Gastroesophageal sphincter (tissue), 4 donors: ENCODE measurements at places on chromosomes 4 and X. TPM values are rescaled to one million over a fixed set of nuclear protein-coding genes. Genes with fewer than 3 reads are reported as not detected.

- ATAC-seq, result no peak
Measured at GRCh38 chrX:129932821-129933321, 26.9 kb downstream of the UTP14A start.

- ATAC-seq, result no peak
Measured at GRCh38 chrX:124736553-124737270, 390.3 kb downstream of the SH2D1A start.

REELD1 gene
- not detected for total RNA-seq

GRCh38 chr4:78922207-78922606 lies 17.0 kb downstream of the PAQR3 start:
- ATAC-seq, result no peak

SSX1 gene
- total RNA-seq, result not detected

- ATAC-seq, result no peak
Measured at GRCh38 chr4:94463771-94464170, 12.0 kb downstream of the PDLIM5 start.

GRCh38 chr4:7653510-7654369 lies 219.0 kb upstream of the PSAPL1 start:
- ATAC-seq, result no peak

DNA sequence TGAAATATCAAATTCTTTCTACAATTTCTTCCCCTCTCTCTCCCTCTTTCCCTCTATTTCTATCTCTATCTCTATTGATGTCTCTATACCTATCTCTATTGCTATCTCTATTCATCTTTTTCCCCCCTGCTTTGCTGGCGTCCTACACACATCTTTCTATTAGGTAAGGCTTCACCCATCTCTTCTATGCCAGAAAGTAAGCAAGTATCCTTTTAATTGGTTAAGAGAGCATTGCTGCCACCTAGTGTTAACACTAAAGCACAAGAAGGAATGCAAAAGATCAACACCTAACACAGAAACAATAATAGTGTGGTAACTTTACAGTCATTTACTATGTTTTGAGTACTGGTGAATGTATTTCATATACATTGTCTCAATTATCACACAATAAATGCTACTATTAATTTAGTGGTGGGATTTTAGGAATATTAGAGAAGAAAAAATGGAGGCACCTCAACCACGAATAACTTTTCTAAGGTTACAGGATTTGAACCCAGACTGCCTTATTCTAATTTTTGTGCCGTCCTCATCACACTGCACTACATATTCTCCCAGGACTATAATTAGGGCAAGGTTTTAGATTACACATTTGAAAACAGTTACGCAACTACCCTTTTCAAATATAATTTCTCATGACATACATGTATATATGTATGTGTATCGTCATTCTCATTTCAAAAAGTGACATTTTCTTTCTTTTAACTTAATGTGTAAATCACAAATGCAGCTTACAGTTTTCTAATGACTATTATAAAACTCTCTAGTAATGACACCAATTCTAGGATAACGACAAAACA lies 3.7 kb upstream of the C4orf36 start:
- peak; percentile 32 for ATAC-seq

- ATAC-seq, result no peak
Measured at GRCh38 chr4:64497491-64497890, 88.2 kb upstream of the TECRL start.

DNA sequence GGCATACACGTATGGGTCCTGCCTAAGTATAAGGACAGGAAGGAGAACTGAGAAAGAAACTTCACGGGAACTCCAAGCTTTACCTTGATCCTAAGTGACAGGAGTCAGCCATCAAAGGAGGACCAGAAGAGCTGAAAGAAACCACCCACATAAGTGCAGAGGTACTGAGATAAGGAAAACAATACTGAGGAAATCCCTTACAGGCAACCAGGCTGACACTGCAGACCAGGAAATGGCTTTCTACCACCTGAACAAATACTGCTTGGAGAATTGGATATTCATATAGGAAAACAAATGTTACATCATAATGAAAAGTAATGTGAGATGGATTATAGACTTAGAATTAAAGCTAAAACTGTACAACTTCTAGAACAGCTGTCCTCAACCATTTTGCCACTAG lies 127.0 kb downstream of the IL15 start:
- ATAC-seq, result no peak

DNA sequence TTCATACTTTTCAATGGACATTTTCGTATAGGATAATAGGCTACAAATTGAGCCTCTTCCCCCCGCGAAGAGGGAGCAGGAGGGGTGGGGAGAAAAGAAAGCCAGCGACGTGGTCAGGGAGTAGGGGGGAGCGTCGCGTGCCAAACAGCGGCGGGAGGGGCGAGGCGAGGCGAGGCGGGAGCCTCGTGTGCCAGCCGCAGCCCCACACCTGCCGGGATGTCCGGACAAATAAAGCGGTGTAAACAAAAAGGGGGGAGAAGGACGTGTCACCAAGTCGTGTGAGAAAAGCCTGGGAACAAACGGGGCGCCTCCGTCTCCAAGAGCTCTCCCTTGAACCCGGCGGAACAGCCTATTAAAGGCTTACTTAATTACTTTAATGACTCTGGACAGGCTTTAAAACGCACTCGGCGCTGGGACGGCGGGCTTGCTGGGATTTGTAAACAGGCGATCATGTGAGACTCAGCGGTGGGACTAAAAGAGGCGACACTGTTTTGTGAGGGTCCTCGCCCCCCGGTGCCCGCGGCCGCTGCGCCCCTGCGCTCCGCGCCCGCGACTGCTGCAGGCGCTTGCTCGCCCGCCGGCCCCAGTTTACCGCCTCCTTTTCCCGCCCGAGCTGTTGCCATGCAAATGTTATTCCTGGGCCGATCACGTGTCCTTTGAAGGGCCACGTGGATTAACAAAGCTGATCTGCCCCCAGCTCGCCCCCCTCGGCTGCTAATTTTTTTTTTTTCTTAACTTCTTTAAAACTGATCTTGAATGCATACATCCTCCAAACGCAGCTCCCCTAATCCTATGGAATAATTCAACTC lies at the start of gene HELT:
TSS of gene HELT (plus strand) at position 527 of the 809 bp plus-strand sequence. CDS start 439 bp downstream, outside the sequence.
- ATAC-seq, result no peak

DNA sequence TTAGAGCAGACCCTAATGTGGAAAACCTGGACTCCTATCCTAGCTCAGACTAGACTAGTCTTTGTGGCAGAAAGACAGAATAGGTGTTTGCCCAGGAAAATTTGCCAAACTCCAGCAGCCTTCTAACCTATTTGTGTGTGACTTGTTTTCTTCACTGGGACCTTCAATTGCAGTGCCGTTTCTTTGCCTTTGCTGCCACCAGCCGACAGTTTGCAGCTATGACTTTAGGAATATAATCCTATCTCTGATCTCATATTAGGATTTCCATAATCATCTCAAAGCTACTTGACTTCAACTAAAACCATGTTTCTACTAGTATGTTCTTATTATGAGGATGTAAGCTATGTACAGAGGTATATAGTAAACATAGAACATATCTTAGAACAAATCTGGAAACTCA lies 60.2 kb upstream of the PGAM4 start:
- ATAC-seq, result no peak

MAGEA8 gene
- not detected for total RNA-seq

GRCh38 chr4:102623622-102624021 lies 122.5 kb downstream of the NFKB1 start:
- ATAC-seq, result no peak

- no peak for ATAC-seq
Measured at GRCh38 chr4:19880206-19880605, 371.5 kb upstream of the SLIT2 start.

UGT2B7 gene
- not detected for total RNA-seq

GRCh38 chr4:160257318-160257717 lies 1154.4 kb downstream of the RAPGEF2 start:
- ATAC-seq, result no peak

BANK1 gene
- 4.6 TPM for total RNA-seq

DNA sequence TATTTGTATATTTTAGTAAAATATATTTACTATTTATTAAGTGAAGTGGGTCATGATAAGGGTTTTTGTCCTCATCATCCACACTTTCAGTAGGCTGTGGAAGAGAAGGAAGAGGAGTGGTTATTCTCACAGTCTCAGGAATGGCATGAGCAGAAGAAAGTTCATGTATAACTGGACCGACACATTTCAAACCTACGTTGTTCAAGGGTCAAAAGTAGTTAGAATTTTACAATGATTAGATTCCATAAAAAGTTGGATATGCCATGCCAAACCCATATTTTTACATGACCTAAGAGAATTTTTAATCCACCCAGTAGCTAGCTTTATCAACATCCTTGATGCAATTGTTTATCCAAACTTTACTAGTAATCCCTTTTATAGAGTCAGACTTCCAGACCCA lies 15.6 kb upstream of the MAGEA8 start:
- ATAC-seq, result no peak

- ATAC-seq, result no peak
Measured at GRCh38 chr4:48709901-48710300, 70.2 kb downstream of the FRYL start.

DNA sequence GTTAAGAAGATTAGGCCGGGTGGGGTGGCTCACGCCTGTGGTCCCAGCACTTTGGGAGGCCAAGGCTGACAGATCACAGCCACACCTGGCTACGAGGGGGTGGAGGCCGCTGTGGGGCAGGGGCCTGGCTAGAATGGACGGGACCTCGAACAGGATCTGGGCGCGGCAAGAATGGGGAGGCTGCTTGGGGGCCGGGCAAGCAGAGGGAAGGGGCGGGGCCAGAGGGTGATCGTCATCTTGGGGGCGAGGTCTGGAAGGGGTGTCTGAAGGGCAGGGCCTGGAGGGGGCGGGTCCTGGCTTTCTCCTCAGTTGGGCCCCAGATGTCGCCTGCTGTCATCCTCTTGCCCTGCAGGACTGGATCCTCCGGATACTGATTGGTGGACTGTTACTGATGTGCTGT lies 57.3 kb upstream of the ENPEP start:
- ATAC-seq, result no peak

MAGEB10 gene
- total RNA-seq, result not detected

CSAG1 gene
- total RNA-seq, result not detected

- ATAC-seq, result no peak
Measured at GRCh38 chrX:116526010-116526409, 63.2 kb upstream of the CT83 start.

PABPC1L2B gene
- not detected for total RNA-seq

- no peak for ATAC-seq
Measured at GRCh38 chr4:64889906-64890610, 480.8 kb upstream of the TECRL start.

DNA sequence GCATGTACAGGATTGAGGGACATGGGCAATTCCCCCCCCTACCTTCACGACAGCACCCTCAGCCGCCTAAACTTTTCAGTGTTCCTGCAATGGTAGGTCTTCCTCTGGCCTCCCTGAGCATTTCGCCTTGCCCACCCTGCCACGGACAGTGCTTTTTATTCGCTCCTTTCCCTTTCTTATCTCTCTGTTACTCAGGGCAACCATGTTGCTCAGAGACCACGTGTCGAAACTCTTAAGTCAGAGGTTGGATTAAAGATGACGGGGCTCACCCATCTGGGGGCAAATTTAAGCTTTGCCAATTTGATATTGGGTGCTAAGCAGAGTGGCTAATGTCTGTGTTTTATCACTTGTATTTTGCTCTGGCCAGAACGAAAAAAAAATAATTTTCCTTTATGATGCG lies 20.4 kb downstream of the TENM3 start:
- no peak for ATAC-seq

- peak; percentile 77 for ATAC-seq
Measured at GRCh38 chrX:153947009-153947769, 2.7 kb upstream of the RENBP start.

ENPEP gene
- 7.0 TPM for total RNA-seq
